ENCODE measurements at places on chromosomes 16 and 17. TPM values are rescaled to one million over a fixed set of nuclear protein-coding genes. Genes with fewer than 3 reads are reported as not detected.
A peak's percentile ranks its signal among the peaks of the same experiment; 100 is the strongest.

The FSCN2 gene
- polyA plus RNA-seq: not detected

DNA sequence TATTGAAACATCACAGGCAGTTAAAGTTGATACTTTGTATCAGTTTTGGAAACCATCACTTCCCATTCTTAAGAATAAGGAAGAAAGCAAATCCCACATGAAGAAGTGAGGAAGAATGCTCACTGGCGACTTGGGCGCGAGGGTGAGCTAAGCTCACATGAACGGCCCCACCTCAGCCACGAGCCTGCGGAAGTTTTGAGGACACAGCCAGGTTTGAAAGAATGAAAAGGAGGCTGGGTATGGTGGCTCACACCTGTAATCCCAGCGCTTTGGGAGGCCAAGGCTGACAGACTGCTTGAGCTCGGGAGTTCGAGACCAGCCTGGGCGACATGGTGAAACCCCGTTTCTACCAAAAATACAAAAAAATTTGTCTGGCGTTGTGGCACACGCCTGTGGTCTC, 110.3 kb upstream of the CHMP6 start:
- H3K4me3 ChIP-seq: no peak overlapping the region
- DNase-seq: no peak
- peaks cover 22% of the 10 kb centered on the region for H3K36me3 ChIP-seq
- no peak overlapping the region for H3K27ac ChIP-seq

The KRTAP9-8 gene
- polyA plus RNA-seq: not detected

DNA sequence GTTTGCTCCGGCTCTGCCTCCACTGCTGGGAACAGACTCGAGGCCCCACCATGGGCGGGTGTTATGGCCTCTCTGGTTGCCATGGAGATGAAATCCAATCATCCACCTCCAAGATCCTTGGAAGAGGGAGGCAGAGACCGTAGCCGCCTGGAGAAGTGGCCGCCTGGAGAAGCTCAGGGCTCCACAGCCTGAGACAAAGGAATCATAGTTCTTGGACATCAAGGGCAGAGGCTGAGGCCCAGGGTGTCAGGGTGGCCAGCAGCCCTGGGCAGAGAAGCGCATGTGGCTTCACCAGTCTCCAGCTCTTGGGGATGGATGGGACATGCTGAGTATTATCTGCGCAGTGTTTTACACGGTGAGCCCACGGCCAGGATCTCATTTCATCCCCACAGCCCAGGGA, 36.2 kb downstream of the ABR start:
- no peaks in the 10 kb centered on the region for H3K27me3 ChIP-seq
- DNase-seq: no peak
- no peak overlapping the region for H3K4me3 ChIP-seq
- H3K27ac ChIP-seq: no peak overlapping the region

The TLCD1 gene
- not detected for polyA plus RNA-seq

The DNAH17 gene
- polyA plus RNA-seq: not detected

- no peak overlapping the region for H3K4me3 ChIP-seq
- no peak overlapping the region for H3K27ac ChIP-seq
- H3K4me1 ChIP-seq: peaks cover 63% of the 10 kb centered on the region
- peaks cover 25% of the 10 kb centered on the region for H3K36me3 ChIP-seq
- DNase-seq: no peak
Measured at GRCh38 chr16:28179354-28179753, 32.4 kb downstream of the XPO6 start.

DNA sequence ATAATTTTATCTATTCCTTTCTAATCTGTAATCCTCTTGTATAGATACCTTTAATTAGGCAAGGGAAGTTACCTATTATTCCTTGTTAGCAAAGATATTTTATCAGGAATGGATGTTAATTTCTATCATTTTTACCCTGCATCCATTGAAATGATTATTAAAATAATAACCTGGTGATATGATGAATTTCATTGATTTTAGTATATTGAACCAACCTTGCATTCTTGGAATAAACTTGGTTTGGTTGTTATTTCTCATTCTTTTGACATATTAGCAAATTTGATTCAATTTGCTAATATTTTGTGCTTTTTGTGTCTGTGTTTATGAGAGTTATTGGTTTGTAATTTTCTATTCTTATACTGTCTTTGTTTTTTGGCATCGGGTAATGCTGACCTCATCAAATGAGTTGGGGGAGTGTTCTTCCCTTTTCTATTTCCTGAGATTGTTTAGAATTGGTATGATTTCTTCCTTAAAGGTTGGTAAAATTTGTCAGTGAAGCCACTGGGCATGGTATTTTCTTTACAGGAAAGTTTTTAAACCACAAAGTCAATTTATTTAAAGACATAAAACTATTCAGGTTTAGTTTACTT, 250.4 kb upstream of the PMFBP1 start:
- no peak overlapping the region for H3K27ac ChIP-seq
- H3K4me1 ChIP-seq: no peaks in the 10 kb centered on the region
- H3K36me3 ChIP-seq: no peaks in the 10 kb centered on the region
- no peak overlapping the region for H3K4me3 ChIP-seq
- no peaks in the 10 kb centered on the region for H3K27me3 ChIP-seq

GRCh38 chr17:65601145-65601544, 39.7 kb upstream of the AXIN2 start:
- no peaks in the 10 kb centered on the region for H3K36me3 ChIP-seq
- H3K4me3 ChIP-seq: no peak overlapping the region
- H3K27ac ChIP-seq: no peak overlapping the region
- H3K4me1 ChIP-seq: no peaks in the 10 kb centered on the region
- no peaks in the 10 kb centered on the region for H3K27me3 ChIP-seq

- no peak overlapping the region for H3K4me3 ChIP-seq
- no peak for DNase-seq
- no peaks in the 10 kb centered on the region for H3K27me3 ChIP-seq
- no peaks in the 10 kb centered on the region for H3K36me3 ChIP-seq
Measured at GRCh38 chr17:30939051-30939689, 17.4 kb downstream of the ADAP2 start.

The KRT25 gene
- not detected for polyA plus RNA-seq

- H3K4me3 ChIP-seq: no peak overlapping the region
- H3K36me3 ChIP-seq: no peaks in the 10 kb centered on the region
- no peaks in the 10 kb centered on the region for H3K27me3 ChIP-seq
- H3K4me1 ChIP-seq: no peaks in the 10 kb centered on the region
Measured at GRCh38 chr16:78485917-78486257, 386.4 kb downstream of the WWOX start.

The EVPLL gene
- polyA plus RNA-seq: not detected

The ABCA9 gene
- polyA plus RNA-seq: not detected

- H3K4me3 ChIP-seq: peak overlapping the region; percentile 87
- H3K36me3 ChIP-seq: no peaks in the 10 kb centered on the region
- peaks cover 8% of the 10 kb centered on the region for H3K4me1 ChIP-seq
- no peaks in the 10 kb centered on the region for H3K27me3 ChIP-seq
Measured at GRCh38 chr16:72664056-72664508, 383.8 kb downstream of the ZFHX3 start.

The PYY gene
- polyA plus RNA-seq: not detected

GRCh38 chr16:16126896-16127295, 96.4 kb downstream of the ABCC6 start:
- no peak overlapping the region for H3K27ac ChIP-seq
- H3K4me3 ChIP-seq: no peak overlapping the region
- peaks cover 45% of the 10 kb centered on the region for H3K36me3 ChIP-seq
- H3K4me1 ChIP-seq: no peaks in the 10 kb centered on the region
- no peak for DNase-seq
- no peaks in the 10 kb centered on the region for H3K27me3 ChIP-seq

GRCh38 chr16:47460359-47460710, 528 bp downstream of the ITFG1 start:
- peak overlapping the region; percentile 84 for H3K4me3 ChIP-seq
- peaks cover 33% of the 10 kb centered on the region for H3K4me1 ChIP-seq
- peaks cover 6% of the 10 kb centered on the region for H3K36me3 ChIP-seq
- H3K27me3 ChIP-seq: no peaks in the 10 kb centered on the region
- H3K27ac ChIP-seq: peak overlapping the region; percentile 93
- DNase-seq: no peak

GRCh38 chr17:40095944-40096791, 4.2 kb downstream of the NR1D1 start:
- H3K4me3 ChIP-seq: peak overlapping the region; percentile 49
- peak overlapping the region; percentile 66 for H3K27ac ChIP-seq
- peaks cover 67% of the 10 kb centered on the region for H3K4me1 ChIP-seq
- H3K27me3 ChIP-seq: no peaks in the 10 kb centered on the region

DNA sequence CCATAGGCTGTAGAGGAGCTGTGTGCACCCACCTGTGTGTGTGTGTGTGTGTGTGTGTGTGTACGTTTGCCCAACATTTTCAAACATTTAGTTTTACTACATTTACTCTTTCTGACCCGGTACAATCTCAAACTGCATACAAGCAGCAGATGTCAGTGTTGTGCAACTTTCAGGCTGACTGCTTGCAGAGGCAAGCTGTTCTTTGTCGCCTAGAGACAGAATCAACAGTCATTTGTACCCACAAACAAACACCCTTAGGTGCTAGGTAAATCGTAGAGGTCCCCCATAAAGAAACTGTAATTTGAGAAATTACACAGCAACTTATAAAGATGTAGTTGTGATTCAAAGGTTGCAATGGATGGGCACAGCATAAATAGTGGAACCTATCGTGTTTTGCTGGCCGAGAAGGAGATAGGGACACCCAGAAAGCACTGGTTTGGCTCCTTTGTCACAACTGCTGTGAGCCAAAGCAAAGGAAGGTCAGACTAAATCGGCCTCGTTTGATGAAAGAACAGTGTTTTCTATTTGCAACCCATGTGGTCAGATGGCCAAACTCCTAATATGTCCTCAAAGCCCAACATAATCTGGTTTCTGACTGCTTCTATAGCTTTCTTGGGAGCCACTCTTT, 478.4 kb downstream of the TOX3 start:
- no peaks in the 10 kb centered on the region for H3K27me3 ChIP-seq
- H3K36me3 ChIP-seq: no peaks in the 10 kb centered on the region
- no peak overlapping the region for H3K4me3 ChIP-seq

DNA sequence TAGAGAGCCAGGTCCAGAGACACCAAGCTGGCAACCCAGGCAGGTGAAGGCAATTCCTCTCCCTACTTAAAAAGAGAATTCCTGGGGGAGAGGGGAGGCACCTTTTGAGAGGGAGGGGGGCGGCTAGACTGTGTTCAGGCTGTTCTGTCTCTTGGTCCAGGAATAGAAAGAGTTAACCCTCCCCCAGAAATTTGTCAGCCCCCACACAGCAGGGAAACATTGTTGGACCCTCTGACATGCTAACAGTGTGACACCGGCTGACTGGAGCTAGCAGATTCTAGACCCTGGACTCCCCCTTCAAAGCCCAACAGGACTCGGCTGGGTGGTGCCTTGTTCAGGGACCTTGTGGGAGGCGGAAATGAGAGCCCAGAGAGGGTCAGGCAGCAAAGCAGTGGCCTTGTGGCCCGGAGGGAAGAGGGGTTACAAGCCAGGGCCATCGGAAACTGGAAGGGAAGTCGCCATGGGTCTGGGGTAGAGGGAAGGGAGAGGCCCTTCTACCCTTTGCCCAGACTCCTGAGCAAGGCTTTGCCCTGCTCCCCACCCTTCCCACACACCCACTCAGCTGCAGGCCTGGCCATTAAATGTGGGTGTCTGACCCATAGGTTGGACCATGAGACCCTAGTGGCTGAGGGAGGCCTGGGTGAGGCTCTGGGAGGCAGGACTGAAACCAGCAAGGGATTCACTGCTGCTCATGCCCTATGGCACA, 44.6 kb downstream of the RAI1 start:
- H3K36me3 ChIP-seq: no peaks in the 10 kb centered on the region
- no peak for DNase-seq
- no peaks in the 10 kb centered on the region for H3K27me3 ChIP-seq
- H3K4me3 ChIP-seq: no peak overlapping the region
- H3K27ac ChIP-seq: no peak overlapping the region

- H3K27me3 ChIP-seq: no peaks in the 10 kb centered on the region
- H3K4me3 ChIP-seq: no peak overlapping the region
- H3K4me1 ChIP-seq: no peaks in the 10 kb centered on the region
- DNase-seq: no peak
Measured at GRCh38 chr17:20987511-20987910, 55.3 kb downstream of the USP22 start.

GRCh38 chr17:14202388-14203166, 34.1 kb downstream of the CDRT15 start:
- H3K4me3 ChIP-seq: peak overlapping the region; percentile 22
- H3K36me3 ChIP-seq: no peaks in the 10 kb centered on the region
- no peak overlapping the region for H3K27ac ChIP-seq
- peaks cover 93% of the 10 kb centered on the region for H3K4me1 ChIP-seq
- DNase-seq: no peak
- no peaks in the 10 kb centered on the region for H3K27me3 ChIP-seq

DNA sequence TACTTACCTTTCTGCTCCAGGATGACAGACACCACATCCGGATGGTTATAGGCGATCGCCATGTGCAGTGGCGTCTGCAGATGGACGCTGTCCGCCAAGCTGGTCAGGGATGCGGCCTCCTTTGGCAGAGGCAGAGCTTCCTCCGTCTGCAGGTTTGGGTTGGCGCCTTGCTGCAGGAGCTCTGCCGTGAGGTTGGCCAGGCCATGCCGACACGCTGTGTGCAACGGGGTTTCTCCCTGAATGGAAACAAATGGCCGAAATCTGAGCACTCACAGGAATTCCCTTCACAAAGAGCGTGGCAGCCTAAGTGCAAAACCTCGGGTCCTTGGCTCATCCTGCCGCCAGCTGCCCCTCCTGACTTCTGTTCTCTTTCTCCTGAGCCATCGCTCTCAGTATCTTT, 41.8 kb downstream of the CYB5D2 start:
- peaks cover 46% of the 10 kb centered on the region for H3K36me3 ChIP-seq
- no peak for DNase-seq
- peaks cover 7% of the 10 kb centered on the region for H3K4me1 ChIP-seq
- no peaks in the 10 kb centered on the region for H3K27me3 ChIP-seq
- H3K27ac ChIP-seq: no peak overlapping the region

The CDH16 gene
- not detected for polyA plus RNA-seq

The TMEM238L gene
- polyA plus RNA-seq: not detected

The SLC38A8 gene
- not detected for polyA plus RNA-seq

GRCh38 chr16:69476920-69477443, 52.6 kb downstream of the CYB5B start:
- H3K36me3 ChIP-seq: no peaks in the 10 kb centered on the region
- no peaks in the 10 kb centered on the region for H3K27me3 ChIP-seq
- H3K27ac ChIP-seq: no peak overlapping the region
- H3K4me3 ChIP-seq: no peak overlapping the region
- no peak for DNase-seq
- no peaks in the 10 kb centered on the region for H3K4me1 ChIP-seq

The SPECC1 gene
- 15.9 TPM for polyA plus RNA-seq

DNA sequence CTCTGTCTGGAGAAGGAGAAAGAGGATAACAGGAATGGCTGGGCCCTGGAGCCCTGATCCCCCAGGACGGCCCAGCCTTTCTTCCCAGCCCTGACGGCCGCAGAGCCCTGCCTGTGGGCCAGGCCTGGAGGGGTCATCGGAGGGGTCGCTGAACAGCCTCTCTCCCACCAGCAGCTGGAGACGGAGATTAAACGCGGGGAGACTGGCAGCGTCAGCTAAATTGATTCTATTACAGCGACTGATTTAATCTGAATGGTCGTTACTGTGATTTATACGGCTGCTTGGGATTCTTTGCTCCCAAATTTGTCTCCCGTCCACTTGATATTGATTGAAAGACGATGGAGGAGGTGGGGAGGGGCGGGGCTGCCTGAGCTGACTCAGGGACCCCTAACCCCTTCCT, 7.1 kb upstream of the CDH15 start:
- H3K4me1 ChIP-seq: peaks cover 10% of the 10 kb centered on the region
- no peak for DNase-seq
- no peak overlapping the region for H3K27ac ChIP-seq
- H3K27me3 ChIP-seq: no peaks in the 10 kb centered on the region
- no peak overlapping the region for H3K4me3 ChIP-seq
- no peaks in the 10 kb centered on the region for H3K36me3 ChIP-seq

GRCh38 chr16:81688182-81688581, 90.9 kb upstream of the PLCG2 start:
- H3K4me1 ChIP-seq: no peaks in the 10 kb centered on the region
- no peaks in the 10 kb centered on the region for H3K27me3 ChIP-seq
- no peak overlapping the region for H3K27ac ChIP-seq
- H3K4me3 ChIP-seq: no peak overlapping the region

The TEKT1 gene
- not detected for polyA plus RNA-seq

GRCh38 chr17:69828087-69828486, 246.9 kb upstream of the KCNJ16 start:
- no peaks in the 10 kb centered on the region for H3K4me1 ChIP-seq
- H3K27me3 ChIP-seq: no peaks in the 10 kb centered on the region

The SDK2 gene
- polyA plus RNA-seq: 0.54 TPM

Data from CD8-positive, alpha-beta memory T cell (primary cell).